Stimulated activated CD4-positive, alpha-beta T cell treated with anti-CD3 and anti-CD28 coated beads, Interleukin-2, amount 100 ng/mL, for 24 hours (primary cell): ENCODE measurements at places on chromosomes 11 and 22.

GRCh38 chr11:127017482-127017881 is 16.9 kb upstream of the KIRREL3 start:
- no peak for DNase-seq

- no peak for DNase-seq
These were observed 5.4 kb upstream of the MMP8 start for GRCh38 chr11:102729849-102730815.

DNA sequence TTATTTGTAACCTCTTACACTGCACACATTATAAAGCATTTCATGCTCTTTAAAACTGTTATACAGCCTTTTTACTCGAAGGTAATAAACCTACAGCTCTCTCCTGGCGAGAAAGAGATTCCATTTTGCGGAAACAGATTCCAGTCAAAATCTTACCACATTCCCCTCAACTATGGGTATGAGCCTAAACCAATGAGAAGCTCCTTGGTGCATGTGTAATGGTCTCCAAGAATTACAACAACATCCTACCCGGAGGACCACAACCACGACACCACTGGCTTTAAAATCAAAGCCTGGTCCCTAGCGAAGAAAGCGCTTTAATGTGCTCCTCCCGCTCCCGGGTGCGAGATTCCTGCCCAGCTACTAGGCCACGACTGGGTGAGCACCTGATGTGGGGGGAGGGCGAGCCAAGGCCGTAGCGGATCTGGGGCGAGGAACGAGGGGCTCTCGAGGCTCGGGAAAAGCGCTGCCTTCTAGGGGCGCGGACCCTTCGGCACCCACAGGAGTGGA is 821 bp downstream of the CELF1 start:
- DNase-seq: no peak

- no peak for DNase-seq
These were observed 24.7 kb downstream of the MACROD1 start for GRCh38 chr11:64141081-64141783.

GRCh38 chr11:73246303-73246702 is 25.8 kb upstream of the P2RY6 start:
- no peak for DNase-seq

DNA sequence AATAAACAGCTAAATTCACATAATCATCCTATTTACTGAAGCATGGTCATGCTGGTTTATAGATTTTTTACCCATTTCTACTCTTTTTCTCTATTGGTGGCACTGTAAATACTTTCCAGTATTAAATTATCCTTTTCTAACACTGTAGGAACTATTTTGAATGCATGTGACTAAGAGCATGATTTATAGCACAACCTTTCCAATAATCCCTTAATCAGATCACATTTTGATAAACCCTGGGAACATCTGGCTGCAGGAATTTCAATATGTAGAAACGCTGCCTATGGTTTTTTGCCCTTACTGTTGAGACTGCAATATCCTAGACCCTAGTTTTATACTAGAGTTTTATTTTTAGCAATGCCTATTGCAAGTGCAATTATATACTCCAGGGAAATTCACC is 10.7 kb downstream of the RAG1 start:
- DNase-seq: no peak

DNA sequence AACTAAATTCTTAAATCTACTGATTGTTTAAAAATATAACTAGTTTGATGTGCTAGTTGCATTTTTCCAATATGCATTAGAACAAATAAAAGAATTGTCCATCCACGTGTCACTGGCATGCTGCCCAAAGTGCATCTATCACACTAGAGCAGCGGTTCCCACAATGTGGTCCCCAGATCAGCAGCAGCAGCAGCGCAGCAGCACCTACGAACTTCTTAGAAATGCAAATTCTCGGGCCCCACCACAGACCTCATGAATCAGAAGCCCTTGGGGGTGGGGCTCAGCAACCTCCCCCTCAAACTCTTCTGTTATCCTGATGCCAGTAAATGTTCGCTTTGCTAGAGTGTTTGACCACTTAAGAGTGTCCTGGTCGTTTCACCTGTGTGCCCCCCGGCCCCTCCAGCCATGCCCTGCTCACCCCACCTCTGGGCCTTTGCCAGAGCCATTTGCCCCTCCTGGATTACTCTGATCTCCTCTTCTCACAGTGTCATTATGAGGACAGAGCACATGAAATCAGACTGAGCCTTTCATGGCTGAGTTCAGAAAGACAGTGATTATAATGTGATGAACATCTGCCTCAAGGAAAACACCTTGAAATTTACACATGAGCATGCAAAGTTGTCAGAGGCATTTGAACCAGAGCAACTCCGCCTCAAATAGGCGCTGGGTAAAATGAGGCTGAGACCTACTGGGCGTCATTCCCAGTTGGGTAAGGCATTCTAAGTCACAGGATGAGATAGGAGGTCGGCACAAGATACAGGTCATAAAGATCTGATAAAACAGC is 12.6 kb upstream of the VSIG10L2 start:
- DNase-seq: no peak

DNA sequence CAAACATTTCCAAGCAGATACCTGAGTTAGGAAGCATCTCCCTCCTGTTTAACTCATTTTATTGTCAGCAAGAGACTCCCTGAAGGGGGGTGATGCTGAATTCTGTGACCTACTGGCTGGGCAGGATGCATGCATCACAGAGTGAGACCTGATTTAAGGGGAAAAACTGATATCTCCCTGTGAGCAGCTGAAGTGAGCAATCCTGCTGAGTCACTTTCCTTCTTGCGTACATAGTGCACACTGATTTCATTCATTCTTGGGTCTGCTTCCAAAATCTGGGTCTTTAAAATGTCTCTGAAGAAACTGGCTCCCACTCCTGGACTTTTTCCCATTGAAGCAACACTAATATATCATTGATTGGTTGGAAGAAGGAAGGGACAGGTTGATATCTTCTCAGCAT is 23.3 kb downstream of the P4HA3 start:
- DNase-seq: no peak

- DNase-seq: no peak
These were observed 208.5 kb downstream of the RAB38 start for GRCh38 chr11:87966694-87967093.

DNA sequence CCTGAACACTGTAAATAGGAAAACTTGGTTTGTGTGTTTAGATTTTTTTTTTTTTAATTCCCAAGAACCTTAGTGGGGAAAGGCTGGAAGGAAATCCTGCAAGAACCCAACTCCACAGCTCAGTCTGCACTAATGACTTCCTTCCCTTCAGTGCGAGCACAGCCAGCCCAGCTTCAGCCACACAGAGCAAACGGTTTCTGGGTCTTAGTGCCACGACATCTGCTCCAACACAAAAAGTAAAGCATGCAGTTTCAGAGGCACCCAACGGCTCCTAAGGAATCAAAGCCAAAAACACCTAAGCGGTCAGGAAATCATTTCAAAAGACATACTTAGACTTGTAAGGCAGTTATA is 236.1 kb downstream of the TTC28 start:
- DNase-seq: peak; percentile 21

- no peak for DNase-seq
These were observed 188.6 kb upstream of the MTMR2 start for GRCh38 chr11:96112192-96113128.

- DNase-seq: no peak
These were observed 53.3 kb downstream of the NTM start for GRCh38 chr11:131423688-131424087.

DNA sequence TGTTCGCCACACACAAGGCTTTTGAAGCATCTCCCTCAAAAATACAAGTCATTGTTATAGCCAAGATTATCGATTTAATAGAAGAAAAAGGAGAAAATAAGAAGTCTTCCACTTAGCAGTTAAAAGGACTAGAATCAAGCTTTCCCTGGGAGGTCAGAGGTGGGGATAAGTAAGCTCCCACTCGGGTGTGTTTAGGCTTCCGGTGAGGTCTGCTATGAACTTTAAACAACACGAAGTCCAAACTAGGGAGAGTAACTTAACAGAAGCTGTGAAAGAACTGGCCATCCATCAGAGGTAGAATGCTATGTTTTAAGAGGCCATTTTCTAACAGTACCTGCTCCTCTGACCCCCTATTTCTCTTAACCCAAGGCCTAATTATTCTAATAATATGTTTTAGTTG is 91.4 kb upstream of the APOA1 start:
- no peak for DNase-seq

GRCh38 chr11:27303903-27304302 is 59.1 kb downstream of the CCDC34 start:
- DNase-seq: no peak

GRCh38 chr11:7523416-7524210 is 9.8 kb downstream of the PPFIBP2 start:
- no peak for DNase-seq

- no peak for DNase-seq
These were observed 110.1 kb upstream of the TTC12 start for GRCh38 chr11:113204280-113204679.

- no peak for DNase-seq
These were observed 11.8 kb downstream of the PATZ1 start for GRCh38 chr22:31334329-31334728.

DNA sequence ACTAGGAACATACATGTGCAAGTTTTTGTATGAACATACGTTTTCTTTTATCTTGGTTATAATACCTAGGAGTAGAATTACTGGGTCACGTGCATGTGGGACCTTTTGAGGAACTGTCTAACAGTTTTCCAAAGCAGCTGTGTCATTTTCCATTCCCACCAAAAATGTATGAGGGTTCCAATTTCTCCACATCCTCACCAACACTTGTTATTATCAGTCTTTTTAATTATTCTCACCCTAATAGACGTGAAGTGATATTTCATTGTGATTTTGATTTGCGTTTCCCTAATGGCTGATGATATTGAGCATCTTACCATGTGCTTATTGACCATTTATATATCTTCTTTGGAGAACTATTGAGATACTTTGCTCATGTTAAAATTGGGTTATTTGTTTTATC is 162.1 kb downstream of the CHST1 start:
- DNase-seq: no peak

DNA sequence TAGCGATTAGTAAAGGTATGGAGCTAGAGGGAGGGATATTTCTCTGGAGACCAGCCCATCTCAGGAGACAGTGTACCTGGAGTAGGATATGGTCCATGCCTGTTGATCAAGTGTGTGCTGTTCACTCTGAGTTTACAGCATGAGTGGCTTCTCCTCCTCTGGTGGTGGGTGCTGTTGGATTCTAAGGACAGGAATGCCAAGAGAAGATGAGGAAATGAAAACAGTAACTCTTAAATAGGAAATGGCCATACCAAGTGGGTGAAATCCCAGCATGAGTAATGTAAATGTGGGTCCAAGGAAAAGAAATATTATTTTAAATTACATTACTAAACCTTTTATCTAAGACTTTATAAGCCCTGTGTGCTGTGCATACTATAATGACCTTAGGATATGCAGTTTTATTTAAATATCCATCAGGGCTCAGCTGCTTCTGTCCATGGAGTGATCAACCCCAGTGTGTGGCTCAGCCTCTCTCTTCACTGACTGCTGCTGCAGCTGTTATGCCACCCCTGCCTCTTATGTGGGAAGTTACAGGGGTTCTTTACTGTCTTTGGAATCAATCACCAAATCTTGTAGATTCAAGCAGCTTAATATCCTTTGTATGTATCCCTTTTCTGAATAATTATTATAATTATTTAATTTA is 54.3 kb downstream of the FAT3 start:
- no peak for DNase-seq

DNA sequence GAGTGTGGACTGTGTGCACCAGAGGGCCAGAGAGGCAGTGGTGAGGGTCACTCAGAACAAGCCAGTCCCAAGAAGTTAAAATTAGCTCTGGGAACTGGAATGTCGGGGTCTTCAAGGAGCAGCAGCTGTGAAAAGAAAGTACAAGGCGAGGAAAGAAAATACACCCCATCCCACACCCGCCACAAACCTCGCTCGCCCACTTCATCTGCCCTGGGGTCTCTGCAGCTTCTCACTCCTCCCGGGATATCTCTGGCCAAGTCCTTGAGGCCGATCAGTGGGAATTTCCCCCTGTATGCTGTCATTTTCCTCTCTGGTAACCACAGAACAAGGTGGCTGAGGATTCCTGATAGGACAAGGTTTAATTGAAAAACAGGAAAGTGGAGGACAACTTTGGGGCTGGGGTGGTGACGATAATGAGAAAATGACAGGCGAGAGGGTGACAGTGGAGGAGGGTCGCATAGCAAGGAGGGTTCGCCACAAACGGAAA is 36.3 kb upstream of the TIMP3 start:
- DNase-seq: no peak

DNA sequence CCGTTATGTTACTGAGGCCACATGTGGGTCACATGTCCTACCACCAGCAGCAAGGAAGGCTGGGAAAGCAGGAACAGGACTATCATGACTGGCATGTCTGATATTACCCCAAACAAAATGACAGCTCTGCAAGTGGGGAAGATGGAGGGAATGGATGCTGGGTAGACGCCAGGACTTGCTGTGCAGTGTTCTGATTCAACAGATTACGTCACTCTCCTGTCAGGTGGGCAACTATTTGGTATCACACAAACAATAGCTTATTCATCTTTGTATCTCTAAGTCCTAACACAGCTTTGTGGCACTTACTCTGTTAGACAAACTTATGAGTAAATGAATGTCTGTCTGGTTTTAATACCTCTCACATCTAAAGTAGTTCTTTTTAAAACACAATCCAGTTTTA is 105.2 kb downstream of the SPON1 start:
- no peak for DNase-seq

DNA sequence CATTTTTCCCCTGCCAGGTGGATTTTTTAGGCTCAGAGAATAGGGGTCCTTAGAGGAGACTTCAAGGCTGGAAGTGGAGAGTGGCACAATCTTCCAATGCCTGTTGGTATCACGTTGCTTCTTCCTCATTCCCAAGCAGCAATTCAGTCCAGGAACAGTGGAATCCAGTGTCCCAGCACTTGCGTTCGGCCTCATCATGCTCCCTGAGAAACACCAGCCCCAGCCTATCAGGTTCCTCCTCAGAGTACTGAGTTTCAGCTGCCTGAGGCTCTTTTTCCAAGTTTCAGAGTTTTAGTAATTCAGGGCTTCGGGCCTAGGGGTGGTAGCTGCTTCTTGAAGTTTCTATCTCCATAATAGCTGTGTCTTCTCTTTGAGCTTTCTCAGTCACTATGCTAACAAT is 31.9 kb upstream of the NRGN start:
- no peak for DNase-seq

DNA sequence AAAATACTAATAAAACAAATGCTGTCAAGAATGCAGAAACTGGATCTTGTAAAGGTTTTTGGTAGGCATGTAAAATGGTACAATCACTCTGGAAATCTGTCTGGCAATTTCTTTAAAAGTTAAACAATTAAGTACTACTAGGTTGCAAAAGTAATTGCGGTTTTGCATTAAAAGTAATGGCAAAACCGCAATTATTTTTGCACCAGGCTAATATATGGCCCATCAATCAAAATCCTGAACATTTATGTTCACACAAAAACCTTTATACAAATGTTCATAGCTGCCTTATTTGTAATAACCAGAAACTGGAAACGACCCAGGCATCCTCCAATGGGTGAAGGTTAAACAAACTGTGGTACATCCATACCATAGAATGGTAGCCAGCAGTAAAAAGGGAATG is 24.6 kb upstream of the ZDHHC13 start:
- no peak for DNase-seq

- DNase-seq: no peak
These were observed 467.6 kb downstream of the SOX6 start for GRCh38 chr11:15888556-15889345.

- DNase-seq: no peak
These were observed 3.3 kb downstream of the ARL14EP start for GRCh38 chr11:30326114-30326778.
